ENCODE measurements at places on chromosomes 5 and 9.

- DNase-seq: no peak
Measured at GRCh38 chr5:61496446-61496845, 164.4 kb downstream of the ZSWIM6 start.

DNA sequence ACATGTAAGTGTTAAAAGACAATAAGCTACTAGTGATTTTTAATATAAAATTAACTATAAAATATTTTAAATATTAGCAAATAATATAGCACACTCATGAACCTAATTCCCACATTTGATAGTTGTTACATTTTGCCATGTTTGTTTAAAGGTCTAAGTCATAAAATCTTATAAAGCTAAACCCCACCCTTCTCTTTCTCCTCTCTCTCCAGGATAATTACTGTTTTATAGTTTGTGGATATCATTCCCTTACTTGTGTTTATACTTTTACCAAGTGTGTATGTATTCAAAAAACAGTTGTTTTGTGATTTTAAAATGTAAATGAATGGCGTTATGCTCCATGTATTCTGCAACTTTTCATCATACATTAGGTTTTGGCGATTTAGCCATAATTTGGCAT lies 34.2 kb downstream of the LYRM7 start:
- DNase-seq: no peak

- peak; percentile 18 for DNase-seq
Measured at GRCh38 chr9:98612061-98612752, 96.5 kb downstream of the GABBR2 start.

- no peak for DNase-seq
Measured at GRCh38 chr5:125209650-125210049, 463.2 kb upstream of the ZNF608 start.

DNA sequence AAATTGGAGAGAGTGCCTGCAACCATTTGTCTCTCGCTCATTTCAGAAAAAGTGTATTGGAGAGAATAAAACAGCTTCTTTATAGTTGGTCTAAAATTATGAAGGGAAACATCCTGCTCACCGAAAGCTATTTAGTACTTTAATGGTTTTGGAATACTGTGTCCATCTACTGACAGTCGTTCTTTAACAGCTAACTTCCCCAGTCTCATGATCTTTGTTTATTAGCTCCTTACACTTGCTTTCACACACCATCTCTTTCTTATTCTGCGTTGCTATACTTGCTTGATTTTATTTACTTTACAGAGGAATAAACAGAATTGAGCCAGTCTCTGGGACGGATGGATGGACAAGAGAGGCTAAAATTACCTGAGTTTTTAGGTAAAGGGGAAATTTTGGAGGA lies 229.3 kb downstream of the CCDC171 start:
- DNase-seq: no peak

DNA sequence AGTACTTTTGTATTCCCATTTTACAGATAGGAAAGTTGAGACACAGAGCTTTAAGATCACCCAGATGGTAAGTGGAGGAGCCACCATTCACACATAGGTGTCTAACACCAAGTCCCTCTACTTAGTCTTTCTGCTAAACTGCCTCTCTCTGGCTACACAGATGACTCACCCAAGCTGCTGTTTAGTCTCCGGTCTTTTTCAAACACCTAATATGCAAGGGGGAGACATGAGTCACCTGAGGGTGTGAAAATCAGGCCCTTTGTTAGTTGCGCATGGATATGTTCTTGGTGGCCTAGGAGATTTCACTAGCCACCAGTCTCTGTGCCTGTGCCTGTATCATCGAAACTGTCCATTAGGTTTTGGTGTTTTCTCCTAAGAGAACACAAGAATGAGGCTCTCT lies 117.8 kb downstream of the MAST4 start:
- DNase-seq: no peak

GRCh38 chr5:148833122-148833521 lies 6.7 kb downstream of the ADRB2 start:
- DNase-seq: no peak

DNA sequence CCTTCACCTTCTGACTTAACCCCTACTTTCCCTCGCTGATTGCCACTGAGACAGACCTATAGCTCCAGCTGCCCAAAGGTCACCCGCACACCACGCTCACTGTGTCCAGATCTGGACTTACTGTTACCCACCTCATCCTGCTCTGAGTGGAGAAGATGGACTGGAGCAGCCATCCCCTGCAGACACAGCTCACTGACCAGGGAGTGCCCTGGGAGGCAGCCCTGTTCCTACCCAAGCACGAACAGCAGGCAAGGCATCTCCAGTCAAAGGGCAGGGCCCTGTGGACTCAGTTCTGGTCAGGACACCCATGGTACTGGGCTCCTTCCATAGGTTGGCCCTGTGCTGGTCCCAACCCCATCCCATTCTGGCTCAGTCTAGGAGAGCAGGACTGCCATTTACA lies 9.5 kb upstream of the BARX1 start:
- DNase-seq: no peak

All from renal cortex interstitium (tissue), 15 donors.